Stimulated activated naive CD4-positive, alpha-beta T cell treated with Interleukin-2 at 50 U/mL for 16 hours (primary cell): ENCODE measurements at places on chromosomes 7 and 10.

- DNase-seq = no peak
Observed at GRCh38 chr7:14073988-14074387, 84.5 kb upstream of the ETV1 start.

- no peak for DNase-seq
Observed at GRCh38 chr10:34198953-34199352, 616.1 kb downstream of the PARD3 start.

DNA sequence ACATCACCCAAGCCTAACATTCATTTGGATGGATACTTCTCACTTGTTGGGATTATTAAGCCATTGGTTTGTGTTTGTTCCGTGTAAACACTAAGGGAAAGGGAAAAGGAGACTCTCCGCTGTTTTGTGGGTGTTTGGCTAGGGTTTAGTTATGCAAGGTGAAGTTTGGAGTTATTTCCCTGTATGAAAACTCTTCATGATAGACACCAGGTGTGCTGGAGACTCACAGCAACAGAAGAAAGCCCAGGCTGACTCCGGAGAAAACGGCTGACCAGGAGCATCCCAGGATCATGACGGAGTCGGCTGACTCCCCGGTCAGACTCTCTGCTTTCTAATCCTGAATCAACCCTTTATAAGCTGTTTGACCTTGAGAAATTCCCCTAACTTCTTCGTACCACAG, 94.1 kb upstream of the KLF6 start:
- no peak for DNase-seq

- DNase-seq = no peak
Observed at GRCh38 chr7:76095908-76096307, 48.0 kb downstream of the MDH2 start.

- no peak for DNase-seq
Observed at GRCh38 chr7:122748195-122748594, 45.5 kb upstream of the RNF148 start.

DNA sequence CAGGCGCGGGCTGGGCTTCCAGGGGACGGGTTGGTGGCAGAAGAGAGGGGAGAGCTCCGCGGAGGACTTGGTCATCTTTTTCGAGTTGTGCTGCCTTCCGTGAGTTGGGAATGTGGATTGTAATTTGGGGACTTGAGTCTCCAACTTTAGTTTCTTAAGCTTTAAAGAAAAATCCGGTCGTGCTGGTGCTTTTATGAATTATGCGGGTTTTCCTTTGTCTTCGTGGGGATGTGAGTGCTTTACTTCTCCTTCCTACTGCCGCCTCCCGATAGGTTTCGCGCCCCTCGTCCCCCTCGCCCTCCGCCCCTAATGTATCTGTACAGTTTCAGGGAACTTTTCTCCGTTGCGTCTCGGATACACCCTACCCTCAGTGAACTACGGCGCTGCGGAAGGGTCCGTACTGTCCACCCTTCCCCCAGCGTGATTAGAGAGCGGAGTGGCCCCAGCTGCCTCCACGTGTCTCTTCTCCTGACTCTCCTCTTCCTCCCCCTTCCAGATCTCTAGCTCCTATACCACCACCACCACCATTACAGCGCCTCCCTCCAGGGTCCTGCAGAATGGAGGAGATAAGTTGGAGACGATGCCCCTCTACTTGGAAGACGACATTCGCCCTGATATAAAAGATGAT, 649 bp downstream of the SCD start:
- no peak for DNase-seq
